ENCODE measurements at places on chromosomes 1 and 21. TPM values are rescaled to one million over a fixed set of nuclear protein-coding genes. Genes with fewer than 3 reads are reported as not detected.

PIGR gene
- not detected for total RNA-seq

SYNC gene
- total RNA-seq, result 23.7 TPM

NFIA gene
- total RNA-seq, result 4.6 TPM

GPR89B gene
- 12.2 TPM for total RNA-seq

ASCL5 gene
- not detected for total RNA-seq

RYR2 gene
- total RNA-seq, result 0.19 TPM

PDZK1IP1 gene
- not detected for total RNA-seq

KRTAP11-1 gene
- total RNA-seq, result not detected

SDCCAG8 gene
- total RNA-seq, result 25.4 TPM

TRIM62 gene
- 10.8 TPM for total RNA-seq

CFAP107 gene
- not detected for total RNA-seq

- DNase-seq, result no peak
Measured at GRCh38 chr21:34912022-34912945, 136.8 kb downstream of the RUNX1 start.

GRCh38 chr1:94022471-94023189, 98.3 kb downstream of the ABCA4 start:
- peak; percentile 98 for DNase-seq

- peak; percentile 36 for DNase-seq
Measured at GRCh38 chr1:32335790-32336590, at the start of gene MARCKSL1. MARCKSL1 (minus strand) TSS chr1:32336233; CDS start chr1:32336033, 200 bp downstream.

GRCh38 chr1:92184632-92185031, 33.1 kb upstream of the C1orf146 start:
- peak; percentile 87 for DNase-seq

- no peak for DNase-seq
Measured at GRCh38 chr1:14841456-14841855, 243.0 kb downstream of the KAZN start.

DNA sequence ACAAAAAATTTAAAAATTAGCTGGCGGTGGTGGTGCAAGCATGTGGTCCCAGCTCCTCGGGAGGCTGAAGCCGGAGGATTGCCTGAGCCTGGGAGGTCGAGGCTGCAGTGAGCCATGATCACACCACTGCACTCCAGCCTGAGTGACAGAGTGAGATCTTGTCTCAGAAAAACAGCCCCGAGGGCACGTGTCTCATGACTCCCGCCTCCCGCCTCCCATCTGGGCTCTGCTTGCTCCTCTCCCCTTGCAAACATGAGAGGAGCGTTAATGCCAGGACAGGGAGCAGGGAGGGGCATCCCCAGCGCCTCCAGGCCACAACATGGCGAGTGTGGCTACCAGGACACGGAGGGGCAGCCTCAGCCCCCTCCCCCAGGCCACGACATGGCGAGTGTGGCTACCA, 28.3 kb downstream of the FAAP20 start:
- no peak for DNase-seq

GRCh38 chr1:154749078-154749760, 120.9 kb downstream of the KCNN3 start:
- peak; percentile 47 for DNase-seq

DNA sequence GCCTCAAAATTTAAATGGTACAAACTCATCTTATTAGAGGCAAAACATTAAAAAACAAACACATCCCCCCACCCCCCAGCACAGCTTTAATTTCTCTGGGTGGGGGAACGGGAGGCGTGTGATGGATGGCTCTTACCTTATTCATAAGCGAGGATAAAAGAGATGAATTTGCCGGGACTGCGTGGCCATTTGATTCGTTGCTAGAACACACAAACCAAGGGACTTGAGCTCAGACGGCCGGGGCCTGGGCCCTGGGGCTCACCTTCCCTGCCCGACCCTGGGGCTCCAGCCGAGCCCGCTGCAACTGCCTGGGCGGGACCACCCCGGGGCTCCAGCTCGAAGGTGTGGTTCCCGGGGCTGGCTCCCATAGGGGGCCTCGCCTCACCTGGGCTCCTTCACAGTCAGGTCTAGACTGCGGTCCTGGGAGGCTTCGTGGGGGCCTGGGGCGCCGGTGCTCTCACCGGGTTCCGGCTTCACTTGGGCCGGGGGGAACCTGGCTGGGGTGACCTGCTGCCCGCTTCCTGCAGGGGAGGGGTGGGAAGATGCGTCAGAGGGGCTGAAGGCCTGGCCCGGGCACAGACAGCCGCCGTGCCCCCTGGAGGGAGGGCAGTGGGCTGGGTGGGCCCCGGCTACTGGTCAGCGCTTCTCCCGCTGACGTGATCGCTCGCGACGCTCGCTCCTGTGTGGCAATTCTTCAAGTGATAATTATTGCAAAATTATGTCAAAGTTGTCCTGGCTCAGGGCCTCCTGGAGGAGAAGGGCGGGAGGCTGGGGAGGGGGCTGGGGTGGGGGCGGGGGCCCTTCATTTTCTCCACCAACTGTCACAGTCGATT, 145.7 kb downstream of the CASZ1 start:
- no peak for DNase-seq

DNA sequence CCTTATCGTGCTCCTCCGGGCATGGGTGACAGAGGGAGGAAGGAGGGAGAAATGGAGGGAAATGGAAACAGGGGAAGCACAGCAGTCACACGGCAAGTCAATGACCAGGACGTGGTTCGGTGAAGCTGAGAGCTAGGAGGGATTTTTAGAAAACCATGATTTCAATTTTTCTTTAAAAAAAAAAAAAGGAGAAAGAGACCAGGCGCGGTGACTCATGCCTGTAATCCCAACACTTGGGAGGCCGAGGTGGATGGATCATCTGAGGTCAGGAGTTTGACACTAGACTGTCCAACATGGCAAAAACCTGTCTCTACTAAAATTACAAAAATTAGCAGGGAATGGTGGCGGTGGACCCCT, 776 bp upstream of the TNFRSF9 start:
- DNase-seq, result no peak

GRCh38 chr21:10425856-10426255, 95.5 kb upstream of the TPTE start:
- no peak for DNase-seq

GRCh38 chr1:32981003-32981901, 16.6 kb upstream of the RNF19B start:
- DNase-seq, result peak; percentile 91

DNA sequence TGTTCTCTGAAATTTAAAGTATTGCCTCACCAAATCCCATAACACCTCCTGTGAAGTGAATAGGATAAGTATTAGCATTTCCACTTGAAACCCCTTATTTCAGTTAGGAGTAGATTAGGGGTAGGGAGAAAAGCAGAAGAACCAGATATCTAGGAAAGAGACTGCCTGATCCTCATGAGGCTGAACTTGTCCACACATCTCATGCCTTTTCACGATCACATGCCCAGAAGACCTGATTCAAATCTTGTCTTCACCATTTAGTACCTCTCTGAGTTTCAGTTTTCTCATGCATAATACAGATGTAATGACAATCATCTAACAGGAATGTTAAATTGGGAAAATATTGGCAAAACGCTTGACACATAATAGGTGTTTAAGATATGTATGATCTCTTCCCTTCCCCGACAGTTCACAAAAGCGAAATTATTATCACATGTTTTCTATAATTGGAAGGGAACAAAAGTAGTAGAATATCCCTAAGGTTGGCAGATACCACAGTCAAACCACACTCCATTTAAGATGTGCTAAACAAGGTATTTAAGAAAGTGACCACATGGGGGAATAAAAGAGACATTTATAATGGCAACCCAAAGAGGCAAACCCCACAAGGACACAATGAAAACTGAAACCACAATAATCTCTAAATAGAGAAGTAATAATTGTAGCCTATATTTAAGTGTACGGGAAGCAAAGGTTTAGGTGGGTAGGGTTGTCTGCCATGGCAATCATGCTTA, 25.2 kb downstream of the GFI1 start:
- DNase-seq, result no peak

GRCh38 chr1:196323869-196324268, 284.4 kb downstream of the KCNT2 start:
- no peak for DNase-seq

GRCh38 chr21:17602874-17603273, 9.8 kb downstream of the BTG3 start:
- DNase-seq, result peak; percentile 73

GRCh38 chr1:234844479-234845031, 234.6 kb upstream of the IRF2BP2 start:
- DNase-seq, result peak; percentile 44

DNA sequence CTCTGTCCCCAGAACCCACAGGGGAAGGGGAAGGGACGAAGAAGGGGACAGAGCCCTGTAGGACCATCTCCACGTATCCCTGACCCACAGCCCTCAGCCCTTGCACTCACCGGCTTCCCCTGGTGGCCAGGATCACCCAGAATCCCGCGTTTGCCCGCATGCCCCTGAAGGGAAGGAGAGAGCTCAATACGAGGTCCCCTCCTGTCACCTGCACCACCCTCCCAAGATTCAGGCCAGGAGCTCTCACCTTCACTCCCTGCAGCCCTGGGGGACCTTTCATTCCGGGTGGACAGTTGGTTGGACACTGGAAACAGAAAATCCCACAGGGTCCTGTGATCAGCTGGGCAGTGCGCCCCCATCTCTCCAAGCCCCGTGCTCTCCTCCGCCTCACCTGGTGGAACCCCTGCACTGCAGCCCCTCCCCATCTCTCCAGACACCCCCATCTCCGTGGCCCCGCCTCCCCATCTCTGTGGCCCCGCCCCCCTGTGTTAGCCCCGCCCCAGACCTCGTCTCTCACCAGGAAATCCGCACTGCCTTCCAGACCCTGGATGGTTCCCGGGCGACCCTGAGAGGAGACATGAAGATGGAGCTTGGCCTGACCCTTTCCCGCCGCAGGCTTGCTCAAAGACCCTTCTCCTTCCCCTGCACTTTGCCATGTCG, 6.0 kb downstream of the COL9A2 start:
- DNase-seq, result no peak

- no peak for DNase-seq
Measured at GRCh38 chr1:153531638-153532037, 4.2 kb downstream of the S100A6 start.

DNA sequence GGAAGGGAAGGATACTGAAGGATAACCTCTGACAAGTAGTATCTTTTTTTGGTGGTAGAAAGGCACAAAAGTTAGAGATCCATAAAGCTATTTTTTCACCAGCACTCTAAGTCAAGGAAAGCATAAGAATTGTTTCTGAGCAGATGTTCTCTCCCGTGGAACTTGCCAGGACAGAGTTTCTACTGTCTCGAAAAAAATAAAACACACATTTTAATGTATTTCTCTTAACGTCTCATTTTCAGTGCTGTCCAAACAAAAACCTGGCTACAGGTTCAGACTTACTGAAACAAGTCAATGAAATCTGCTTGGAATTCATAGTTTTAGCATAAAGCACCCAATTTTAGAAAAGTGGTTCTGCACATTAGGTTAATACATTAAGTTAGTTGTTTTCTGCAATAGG, 338.3 kb downstream of the LTN1 start:
- no peak for DNase-seq

GRCh38 chr1:61387829-61388228, 305.5 kb downstream of the NFIA start:
- no peak for DNase-seq

GRCh38 chr1:246771366-246771765, 47.2 kb downstream of the SCCPDH start:
- DNase-seq, result no peak

GRCh38 chr1:5739561-5740078, 252.6 kb downstream of the NPHP4 start:
- no peak for DNase-seq

GRCh38 chr1:51519048-51519864, at the start of gene EPS15:
EPS15 (minus strand) TSS chr1:51519266; CDS start chr1:51519231, 35 bp downstream.
- peak; percentile 52 for DNase-seq

- no peak for DNase-seq
Measured at GRCh38 chr21:32726839-32727686, 750 bp downstream of the SYNJ1 start.

All from astrocyte (in vitro differentiated cells and primary cell).